ENCODE measurements at places on chromosomes 6 and 20.

DNA sequence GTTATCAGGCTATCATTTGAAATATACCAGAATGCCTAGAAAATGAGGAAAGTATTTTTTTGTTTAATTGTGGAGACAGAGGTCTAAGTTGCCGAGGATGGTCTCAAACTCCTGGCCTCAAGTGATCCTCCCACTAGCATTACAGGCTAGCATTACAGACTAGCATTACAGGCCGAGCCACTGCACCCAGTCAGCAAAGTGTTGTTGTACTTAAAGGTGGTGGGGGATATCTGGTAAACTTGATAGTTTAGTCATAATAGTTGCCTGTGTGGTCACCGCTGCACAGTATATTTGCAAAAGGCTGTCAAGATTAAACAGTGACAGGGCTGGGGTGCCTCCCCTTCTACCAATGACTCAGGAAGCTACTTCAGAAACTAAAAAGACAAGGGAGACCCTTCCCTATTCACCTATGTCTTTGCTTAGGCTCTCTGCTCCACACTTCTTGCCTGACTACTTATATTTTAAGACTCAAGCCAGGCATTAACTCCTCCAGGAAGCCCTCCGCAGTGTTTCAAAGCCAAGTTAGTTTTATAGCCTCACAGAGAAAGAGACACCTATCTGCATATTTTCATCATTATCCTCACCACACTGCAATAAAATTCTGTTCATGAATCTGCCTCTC, 3.1 kb upstream of the AKIRIN2 start:
- DNase-seq = peak; percentile 83

- peak; percentile 66 for DNase-seq
Observed at GRCh38 chr20:21767739-21768223, 62.3 kb downstream of the PAX1 start.

DNA sequence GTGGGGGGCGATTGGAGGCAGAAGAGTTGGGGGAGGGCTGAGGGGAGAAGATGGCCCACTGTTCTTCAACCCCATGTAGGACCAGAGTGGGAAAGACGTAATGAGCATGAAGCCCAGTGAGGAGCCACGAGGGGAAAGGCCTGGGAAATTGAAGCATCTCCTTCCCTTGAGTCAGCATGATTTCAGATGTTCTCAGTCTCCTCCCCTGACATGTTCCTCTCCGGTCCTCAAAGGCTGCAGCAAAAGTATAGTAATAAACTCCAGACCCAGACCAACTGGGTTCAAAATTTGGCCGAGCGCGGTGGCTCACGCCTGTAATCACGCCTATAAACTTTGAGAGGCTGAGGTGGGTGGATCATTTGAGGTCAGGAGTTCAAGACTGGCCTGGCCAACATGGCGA, 1.9 kb upstream of the NFKBIE start:
- no peak for DNase-seq

DNA sequence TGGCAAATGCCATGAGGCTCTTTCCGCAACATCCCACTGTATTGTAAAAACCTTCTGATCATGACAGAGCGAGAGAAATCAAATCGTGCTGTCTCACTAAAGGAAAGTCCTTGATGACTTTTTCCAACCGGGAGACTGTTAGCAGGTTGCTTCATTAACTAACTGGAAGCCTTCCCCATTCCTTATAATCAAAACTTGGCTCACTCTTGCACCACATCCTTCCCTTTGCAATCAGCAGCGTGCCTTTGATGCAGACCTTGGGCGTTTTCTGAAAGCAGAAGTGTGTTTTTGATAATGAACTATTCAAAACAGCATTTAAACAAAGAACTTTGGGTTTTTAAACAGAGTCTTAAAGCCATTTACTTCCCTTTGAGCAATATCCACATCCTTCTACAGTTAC, 96.2 kb upstream of the CNR1 start:
- no peak for DNase-seq

GRCh38 chr6:18893540-18894269, 506.6 kb downstream of the RNF144B start:
- no peak for DNase-seq

- DNase-seq = peak; percentile 58
Observed at GRCh38 chr6:44338228-44339122, 4.0 kb upstream of the SPATS1 start.

DNA sequence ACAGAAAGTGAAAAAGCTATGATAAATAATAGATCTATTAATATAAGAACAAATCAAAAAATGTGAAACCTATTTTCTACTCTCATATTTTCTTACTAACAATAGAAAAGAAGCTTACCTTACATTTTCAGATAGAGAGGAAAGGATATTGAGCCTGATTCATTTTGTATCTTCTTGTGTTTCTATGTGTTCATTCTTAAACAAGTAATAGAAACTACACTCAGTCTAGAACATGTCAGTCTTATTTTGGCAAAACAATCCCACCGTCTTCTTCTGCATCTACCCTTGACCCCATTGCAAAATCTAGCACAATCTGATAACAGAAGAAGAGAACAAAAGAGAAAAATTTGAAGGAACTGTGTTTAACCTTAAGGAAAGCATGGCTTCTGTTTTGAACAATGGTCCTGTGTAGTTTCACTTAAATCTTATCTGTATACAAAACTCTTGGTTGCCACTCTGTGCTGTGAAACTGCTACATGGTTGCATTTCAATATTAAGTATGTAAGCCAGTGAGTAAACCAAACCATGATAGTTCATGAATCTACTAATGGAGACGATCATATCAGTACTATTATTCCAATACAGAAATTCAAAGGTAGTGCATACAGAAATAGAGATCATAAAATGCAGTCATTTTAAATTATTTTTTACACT, 69.5 kb upstream of the LGSN start:
- DNase-seq = no peak

DNA sequence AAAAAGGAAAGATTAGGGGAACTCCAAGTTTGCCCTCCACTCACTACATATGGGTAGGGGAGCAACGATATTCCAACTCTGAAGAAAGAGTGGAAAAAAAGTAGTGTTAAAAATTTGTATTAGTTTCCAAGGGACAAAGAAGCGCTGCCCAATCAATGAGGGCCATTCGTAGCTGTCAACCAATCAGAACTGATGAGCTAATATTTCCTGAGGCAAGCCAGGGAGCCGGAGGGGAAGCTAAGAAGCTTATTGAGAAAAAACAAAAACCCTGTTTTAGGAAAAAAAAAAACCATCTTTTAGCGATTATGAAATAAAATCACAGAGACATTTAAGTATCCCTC, 59.5 kb downstream of the TRIM38 start:
- DNase-seq = peak; percentile 85

DNA sequence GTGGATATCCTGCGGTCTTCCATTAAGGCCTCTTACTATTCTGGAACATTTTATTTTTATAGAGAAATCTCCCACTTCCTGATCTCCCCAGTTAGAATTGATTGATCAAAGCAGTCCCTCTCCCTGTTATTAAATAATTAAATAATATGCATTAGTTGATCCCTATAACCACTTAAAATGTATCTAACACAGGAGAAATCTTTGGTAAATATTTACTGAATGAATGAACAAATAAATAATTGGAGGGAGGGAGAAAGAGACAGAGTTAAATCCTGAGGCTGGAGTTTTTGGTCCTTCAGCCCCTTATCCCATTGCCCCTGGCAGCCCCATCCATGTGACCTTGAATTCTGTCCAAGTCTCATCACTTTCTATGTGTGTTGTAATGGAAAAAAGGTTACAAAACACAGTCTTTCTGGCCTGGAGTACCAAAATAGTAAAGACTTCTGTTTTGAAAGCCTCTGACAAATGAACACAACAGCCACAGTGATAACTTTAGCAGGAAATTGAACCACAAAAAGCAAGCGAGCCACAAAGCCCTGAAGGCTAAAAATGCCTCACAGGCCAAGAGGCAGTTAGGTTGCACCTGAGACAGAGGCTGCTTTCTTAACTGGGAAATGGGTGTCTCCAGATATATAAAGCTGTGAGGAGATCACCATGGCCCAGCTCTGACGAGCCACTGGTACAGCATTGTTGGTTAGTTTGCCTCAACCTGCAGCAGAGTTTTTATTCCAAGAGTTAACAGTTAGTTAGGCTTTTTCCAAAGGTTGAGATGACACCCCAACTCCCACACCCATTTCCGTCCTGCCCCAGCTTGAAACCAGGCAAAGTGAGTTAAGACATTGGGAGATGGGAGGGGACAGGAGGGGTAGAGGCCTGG, 11.3 kb downstream of the NT5E start:
- no peak for DNase-seq

DNA sequence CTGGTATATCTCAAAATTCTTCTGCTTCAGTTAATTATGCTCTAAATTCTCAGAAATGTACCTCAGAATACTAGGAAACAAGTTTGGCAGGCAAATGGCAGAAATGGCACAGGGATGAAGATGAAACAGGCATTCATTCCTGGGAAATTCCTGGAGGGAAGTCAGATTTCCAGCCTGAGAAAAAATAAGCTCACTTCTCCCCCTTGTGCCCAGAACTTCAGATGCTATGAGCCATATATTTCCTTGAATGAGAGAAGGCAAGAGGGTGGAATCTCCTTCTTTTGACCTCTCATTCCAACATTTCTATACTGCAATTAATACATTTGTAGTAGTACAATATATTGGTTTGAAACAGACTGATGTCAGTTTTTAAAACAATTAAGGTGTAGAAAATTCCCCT, 22.8 kb downstream of the RGS17 start:
- peak; percentile 18 for DNase-seq

- no peak for DNase-seq
Observed at GRCh38 chr6:135257631-135258405, 76.7 kb downstream of the MYB start.

DNA sequence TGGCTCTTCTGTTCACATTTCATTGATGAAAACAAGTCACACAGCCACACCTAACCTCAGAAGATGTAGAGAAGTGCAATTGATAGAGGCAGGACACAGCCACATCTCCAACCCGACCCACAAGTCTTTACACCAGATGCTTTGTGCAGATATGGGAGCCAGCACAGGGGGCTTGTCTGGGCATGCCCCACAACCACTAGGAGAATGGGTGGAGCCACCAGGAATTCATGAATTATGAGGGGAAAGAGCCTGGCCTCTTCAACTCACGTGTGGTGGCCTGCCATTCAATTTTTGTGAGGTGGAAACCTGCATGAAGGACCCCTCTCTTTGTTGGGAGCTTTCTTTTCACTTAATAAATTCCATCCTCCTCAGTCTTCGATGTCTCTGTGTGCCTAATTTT, 79.1 kb downstream of the OGFRL1 start:
- no peak for DNase-seq

- DNase-seq = no peak
Observed at GRCh38 chr6:31569861-31570536, 2.1 kb upstream of the LTA start.

DNA sequence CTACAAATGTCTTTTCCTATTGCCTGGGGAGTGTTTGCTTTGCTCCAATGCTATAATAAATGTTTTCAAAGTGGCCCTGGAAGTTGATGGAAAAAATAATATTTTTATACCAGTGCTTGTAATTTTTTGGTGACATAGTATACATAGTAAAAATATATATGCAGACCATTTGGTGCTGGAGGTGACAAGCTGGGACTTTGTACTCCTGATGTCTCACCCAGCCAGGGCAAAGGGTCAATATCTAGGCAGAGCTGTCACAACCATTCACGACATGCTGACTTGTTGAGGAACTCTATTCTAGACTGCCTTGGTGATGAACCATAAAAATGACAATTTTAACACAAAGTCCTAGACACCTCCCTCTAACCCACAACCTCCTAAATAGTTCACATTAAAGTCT, 203.0 kb downstream of the PLCB1 start:
- DNase-seq = no peak

DNA sequence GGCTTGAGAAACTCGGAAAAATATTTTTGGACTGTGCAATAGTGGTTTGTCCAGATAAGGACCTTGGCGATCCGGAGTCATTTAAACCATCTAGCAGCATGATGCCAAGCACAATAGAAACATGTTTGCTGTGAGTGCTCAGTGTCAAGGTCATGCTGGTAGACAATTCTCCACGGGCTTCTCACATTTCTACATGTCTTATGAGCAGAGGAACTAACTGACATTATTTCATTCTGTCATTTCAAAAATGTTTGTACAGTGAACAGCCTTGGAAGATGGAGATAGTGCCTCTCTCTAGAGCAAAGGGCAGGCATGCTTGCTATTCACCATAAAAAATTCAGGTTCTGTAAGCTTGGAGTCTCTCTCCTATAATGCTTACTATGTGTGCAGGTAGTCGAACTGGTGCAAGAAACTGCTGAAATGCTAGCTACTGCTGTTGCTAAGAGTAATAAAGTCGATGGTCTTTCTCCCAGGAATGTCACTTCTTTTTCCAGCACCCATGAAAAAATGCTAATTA, 25.4 kb upstream of the CCN2 start:
- peak; percentile 40 for DNase-seq

GRCh38 chr20:24871480-24872213, 77.4 kb upstream of the CST7 start:
- DNase-seq = no peak

DNA sequence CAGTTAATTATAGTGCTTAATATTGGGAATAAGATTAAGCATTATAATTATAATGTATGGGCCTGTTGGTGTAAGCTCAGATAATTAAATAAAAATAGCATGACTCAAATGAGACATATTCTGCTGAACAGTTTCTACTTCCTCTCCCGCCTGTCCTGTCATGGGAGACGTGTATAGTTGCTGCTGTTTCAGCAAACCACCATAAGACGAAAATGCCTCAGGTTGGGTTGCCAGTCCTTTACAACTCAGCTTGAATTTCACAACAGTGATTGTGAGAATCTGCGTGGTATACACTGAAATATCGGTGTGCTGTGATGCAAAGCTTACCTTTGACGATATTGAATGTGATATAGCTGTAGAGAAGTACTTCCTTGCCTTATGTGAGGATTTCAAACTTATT, 99.5 kb downstream of the POPDC3 start:
- DNase-seq = no peak

- no peak for DNase-seq
Observed at GRCh38 chr20:59010995-59011873, 4.2 kb upstream of the CTSZ start.

- no peak for DNase-seq
Observed at GRCh38 chr6:19690325-19691075, 146.7 kb upstream of the ID4 start.

DNA sequence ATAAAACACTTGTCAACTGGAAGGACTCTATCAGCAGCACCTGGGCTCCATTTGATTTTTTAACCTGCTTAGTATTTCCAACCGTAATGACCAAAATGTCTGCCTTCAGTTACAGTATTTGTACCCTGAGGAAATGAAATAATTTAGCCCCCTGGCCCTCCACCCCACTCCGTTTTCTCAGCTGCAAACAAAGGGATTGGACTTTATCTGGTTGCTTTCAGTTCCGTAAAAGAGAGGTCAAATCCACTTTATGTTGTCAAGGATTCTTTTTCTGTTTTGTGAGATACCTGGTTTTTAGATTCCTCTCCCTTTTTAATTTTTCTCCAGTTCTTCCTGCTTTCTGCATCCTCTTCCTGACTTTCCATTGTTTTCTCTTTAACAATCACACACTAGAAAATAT, 64.4 kb upstream of the BMP2 start:
- no peak for DNase-seq

GRCh38 chr6:156545931-156546330, 231.2 kb upstream of the ARID1B start:
- no peak for DNase-seq
